ENCODE measurements at places on chromosomes 5 and 9.

- peak; percentile 94 for DNase-seq
Measured at GRCh38 chr5:98109561-98110006, 663.9 kb upstream of the RGMB start.

- peak; percentile 41 for DNase-seq
Measured at GRCh38 chr5:113233606-113234005, 201.2 kb downstream of the TSSK1B start.

GRCh38 chr9:112093870-112094216 is 81.3 kb downstream of the SUSD1 start:
- no peak for DNase-seq

- no peak for DNase-seq
Measured at GRCh38 chr5:73330613-73331012, 118.0 kb downstream of the FOXD1 start.

- no peak for DNase-seq
Measured at GRCh38 chr5:157273131-157273556, 7.2 kb downstream of the CYFIP2 start.

DNA sequence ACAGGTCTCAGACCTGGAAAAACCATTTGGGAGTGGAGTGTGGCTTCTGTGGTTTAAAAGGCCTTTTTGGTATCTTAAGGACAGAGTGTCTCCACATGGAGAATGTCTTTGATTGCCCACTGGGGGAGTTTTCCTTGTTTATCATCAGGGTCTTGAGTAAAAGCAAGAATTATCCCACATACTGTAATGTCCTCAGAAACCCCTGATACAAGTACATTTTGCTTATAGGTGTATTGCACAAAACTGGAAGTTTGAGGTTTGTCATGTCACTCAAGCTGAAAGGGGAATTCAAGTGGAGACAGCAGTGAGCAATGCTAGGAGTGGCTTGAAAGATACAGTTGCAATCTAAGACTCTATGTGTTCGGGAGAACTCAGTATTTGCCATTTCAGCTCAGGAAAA is 62.7 kb upstream of the GRAMD2B start:
- DNase-seq = no peak

DNA sequence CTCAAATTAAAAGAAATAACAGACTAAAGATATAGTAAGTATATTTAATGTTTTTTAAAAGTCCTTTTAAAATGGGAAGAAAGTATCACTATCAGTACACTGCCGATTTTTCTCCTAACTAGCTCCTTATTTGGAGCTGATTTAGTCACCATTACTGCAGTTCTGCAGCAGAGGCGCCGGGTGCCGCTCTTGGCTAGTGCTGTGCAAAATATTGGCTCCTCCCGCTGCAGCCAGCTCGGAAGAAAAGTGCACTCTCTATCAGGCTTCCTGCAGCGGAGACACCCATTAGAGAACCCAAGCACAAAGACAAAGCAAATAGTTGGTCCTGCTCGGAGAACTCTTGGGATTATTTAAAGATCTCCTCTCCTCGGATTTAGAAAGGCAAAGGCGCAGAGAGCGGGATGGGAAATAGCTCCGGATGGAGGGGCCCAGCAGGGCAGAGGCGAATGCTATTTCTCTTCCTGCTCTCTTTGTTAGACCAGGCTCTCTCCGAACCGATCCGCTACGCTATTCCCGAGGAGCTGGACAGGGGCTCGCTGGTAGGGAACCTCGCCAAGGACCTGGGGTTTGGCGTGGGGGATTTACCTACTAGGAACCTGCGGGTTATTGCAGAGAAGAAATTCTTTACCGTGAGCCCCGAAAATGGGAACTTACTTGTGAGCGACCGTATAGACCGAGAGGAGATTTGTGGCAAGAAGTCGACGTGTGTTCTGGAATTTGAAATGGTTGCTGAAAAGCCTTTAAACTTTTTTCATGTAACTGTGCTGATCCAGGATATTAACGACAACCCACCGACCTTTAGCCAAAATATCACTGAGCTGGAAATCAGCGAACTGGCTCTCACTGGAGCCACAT is at the start of gene PCDHGB3:
Gene PCDHGB3, plus strand, starts transcription at position 249 of the 855 bp plus-strand sequence. Its CDS starts 153 bp downstream, at position 402.
- DNase-seq = peak; percentile 64

DNA sequence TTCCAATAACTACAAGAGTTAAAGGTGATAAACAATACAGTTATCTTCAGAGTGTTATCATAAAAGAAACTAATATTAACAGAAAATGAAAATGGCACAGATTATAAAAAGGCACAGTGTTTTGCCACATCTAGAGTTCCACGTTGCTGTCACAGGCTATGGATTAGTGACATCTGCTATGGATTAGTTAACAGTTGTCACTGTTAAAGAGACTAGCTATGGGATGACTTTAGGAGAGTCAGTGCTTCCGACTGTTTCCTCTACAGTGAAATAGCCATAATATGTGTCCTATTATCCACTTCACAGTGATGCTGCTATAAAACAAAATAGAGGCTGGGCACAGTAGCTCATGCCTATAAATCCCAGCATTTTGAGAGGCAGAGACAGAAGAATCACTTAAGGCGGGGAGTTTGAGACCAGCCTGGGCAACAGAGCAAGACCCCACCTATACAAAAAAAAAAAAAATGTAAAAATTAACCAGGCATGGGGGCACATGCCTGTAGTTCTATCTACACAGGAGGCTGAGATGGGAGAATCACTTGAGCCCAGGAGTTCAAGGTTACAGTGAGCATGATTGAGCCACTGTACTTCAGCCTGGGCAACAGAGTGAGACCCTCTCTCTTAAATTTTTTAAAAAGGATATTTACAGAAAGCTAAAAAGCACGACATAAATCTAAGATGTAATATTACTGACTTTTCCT is 19.7 kb downstream of the MAPKAP1 start:
- no peak for DNase-seq

GRCh38 chr5:40549616-40550015 is 130.1 kb upstream of the PTGER4 start:
- DNase-seq = no peak

- DNase-seq = no peak
Measured at GRCh38 chr9:70873506-70873905, 247.9 kb downstream of the TRPM3 start.

DNA sequence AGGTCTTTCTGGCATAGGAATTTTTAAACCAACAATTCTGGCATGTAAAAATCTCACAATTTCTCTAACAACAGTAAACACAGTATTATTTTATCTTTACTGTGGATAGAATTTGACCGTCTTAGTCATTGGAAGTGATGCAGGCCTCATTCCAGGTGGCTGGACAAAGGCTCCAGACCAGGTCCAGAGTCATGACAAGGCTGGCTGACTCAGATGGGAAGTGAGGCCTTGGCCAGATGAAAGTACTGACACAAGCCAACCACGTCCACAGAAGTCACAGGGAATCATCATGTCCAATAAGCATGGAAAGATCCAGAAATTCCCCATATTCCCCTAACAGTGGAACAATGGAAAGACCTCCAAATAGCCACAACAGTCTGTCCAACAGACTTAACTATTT is 12.4 kb downstream of the SPOCK1 start:
- peak; percentile 45 for DNase-seq

GRCh38 chr9:82308836-82309235 is 320.3 kb downstream of the SPATA31D1 start:
- no peak for DNase-seq

GRCh38 chr5:3490957-3491507 is 104.6 kb upstream of the IRX1 start:
- DNase-seq = no peak

GRCh38 chr9:91421971-91422757 is 1.5 kb downstream of the NFIL3 start:
- peak; percentile 56 for DNase-seq

GRCh38 chr9:16806674-16807073 is 63.8 kb downstream of the BNC2 start:
- no peak for DNase-seq

GRCh38 chr5:16726538-16726946 is 109.7 kb upstream of the RETREG1 start:
- no peak for DNase-seq

GRCh38 chr9:107425101-107426025 is 64.2 kb downstream of the KLF4 start:
- DNase-seq = peak; percentile 65

- peak; percentile 98 for DNase-seq
Measured at GRCh38 chr5:57841676-57842363, 359.2 kb upstream of the ACTBL2 start.

DNA sequence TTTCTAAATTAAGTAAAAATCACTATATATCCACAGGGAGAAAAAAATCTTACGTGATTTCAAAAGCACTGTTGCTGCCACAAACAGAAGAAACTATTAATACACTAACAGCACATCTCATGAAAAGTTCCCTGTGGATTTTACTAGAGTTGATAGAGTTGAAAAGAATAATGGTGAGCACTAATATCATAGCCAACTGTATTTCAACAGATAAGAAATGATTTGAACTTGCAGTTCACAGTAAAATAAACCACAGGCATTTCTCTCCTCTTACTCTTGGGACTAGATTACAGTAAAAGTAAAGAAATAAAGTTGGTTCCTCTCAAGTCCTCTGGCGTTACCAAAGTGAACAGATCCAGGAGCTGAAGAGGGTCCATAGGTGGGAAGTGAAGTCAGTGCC is 27.9 kb downstream of the AGTPBP1 start:
- DNase-seq = no peak

DNA sequence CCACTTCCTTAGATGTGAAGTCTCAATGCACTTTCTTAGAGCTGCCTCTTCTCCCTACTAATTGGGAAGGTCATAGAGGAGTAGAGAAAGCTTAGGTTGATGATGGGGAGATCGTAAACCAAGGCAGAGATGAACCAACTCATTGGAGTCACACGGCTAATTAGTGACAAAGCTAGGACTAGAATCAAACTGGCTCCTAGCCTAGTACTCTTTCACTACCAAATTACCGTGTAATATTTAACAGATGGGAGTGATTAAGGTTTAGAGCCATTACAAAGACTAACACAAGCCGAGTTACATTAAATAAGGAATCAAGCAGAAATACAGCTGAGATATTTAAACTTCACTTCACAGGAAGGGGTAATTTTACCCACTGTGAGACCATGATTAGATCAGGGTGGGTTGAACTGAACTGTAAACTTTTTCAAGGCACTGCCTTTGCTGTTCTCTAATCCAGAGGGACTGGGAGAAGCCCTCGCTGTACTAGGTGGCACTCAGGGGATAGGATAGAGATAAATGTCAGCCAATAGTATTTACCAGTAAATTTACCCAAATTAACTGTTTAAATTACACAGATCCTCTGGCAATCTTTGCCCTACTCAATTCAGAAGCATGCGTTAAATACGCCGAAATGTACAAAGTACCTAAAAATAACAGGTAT is 166.4 kb upstream of the PIK3R1 start:
- DNase-seq = peak; percentile 81

- no peak for DNase-seq
Measured at GRCh38 chr5:42855811-42856210, 44.1 kb upstream of the SELENOP start.

DNA sequence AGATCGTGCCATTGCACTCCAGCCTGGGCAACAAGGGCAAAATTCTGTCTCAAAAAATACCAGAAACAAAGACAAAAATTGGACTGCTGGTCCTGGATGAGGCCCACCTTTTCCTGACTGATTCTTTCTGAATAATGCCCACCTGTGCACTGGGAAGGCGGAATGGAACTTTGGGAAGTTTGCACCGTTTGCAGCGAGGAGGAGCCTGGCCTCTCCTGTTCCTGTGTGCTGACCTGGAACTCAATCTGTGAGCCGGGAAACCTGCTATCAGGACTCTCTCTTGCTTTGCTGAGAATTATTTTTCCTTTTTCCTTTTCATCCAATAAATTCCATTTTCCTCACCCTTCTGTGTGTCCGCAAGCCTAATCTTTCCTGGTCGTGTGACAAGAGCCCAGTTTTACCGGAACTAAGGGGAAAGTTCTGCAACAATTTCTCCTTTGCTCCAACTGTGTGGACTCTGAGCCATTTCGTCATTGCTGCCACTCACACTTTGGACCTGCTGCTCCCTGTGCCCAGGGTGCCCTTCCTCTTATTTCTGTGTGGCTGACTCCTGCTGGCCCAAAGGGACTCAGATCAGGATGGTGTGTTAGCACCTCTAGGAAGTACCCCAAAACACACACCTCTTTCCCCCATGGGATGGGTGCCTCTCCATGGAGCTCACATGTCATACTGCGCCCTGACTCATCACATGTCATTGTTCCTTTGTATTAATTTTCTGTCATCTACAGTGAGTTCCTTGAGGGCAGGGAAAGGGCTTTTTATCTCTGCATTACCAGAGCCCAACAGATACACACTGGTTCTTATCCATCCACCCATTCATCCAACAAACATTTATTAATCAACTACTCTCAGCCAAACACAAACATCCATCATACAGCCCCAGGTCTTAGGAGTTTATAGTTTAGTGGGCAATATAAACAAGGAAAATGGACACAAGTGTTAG is 4.7 kb upstream of the GLRX start:
- DNase-seq = no peak

DNA sequence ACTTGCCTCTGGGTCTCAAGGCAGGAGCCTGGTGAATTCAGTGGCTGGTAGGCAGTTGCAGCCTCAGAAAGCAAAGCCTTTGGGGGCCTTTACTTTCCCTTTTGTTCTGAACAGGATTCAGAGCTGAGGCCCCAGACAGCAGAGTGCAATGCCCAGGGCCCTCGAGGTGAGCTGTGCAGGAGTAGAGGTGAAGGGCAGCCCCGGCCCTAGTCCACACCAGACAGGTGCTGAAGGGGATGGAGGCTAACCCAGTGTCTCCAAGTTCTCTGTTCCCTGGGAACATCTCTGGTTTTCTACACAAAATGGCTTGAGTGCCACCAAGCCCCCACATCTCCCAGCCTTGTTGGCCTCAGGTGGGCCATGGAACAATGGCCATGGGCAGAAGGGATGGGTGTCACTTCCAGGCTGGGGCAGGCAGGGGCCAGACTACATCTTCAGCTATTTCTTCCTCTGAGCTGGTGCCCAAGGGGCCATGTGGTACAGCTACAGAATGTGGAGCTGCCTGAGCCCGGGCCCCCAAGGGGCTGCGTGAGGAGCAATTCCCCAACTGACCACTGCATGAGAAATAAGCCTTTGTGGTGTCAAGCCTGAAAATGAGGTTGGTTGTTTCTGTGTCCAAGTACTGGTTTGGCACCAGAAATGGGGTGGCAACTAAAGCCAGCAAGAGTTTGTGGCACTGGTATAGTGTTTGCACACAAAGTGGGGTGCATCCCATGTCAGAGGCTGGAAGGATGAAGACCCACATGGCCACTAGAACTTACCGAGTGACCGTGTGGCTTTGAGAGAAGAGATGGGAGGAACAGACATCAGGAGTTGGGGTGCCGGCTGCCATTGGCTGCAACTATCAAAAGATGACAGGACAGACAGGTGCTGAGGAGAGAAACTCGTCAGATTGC is 57.8 kb downstream of the BARX1 start:
- no peak for DNase-seq

- no peak for DNase-seq
Measured at GRCh38 chr5:39131210-39132127, 57.3 kb upstream of the RICTOR start.

DNA sequence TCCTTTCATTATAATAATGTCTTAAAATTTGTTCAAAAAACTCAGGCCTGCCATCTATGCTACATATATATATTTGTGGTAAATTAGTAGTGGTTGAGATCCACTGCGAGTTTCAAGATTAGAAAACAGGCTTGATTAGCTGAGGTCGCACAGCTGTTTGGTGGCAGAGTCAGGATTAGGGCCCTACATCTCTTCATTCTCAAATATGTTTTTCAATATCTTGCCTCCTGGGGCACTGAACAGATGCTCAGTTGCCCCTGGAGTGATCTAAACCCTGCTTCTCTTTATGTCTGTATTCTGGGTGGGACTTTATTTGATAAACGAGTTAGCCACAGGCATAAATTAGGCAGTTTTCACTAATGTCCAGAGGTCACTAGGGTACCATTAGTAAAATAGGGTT is 27.8 kb upstream of the CEP120 start:
- DNase-seq = no peak
